Activated CD4-positive, alpha-beta T cell treated with anti-CD3 and anti-CD28 coated beads, Interleukin-2, amount 50 U/mL, for 16 hours (primary cell): ENCODE measurements at places on chromosomes 12 and 14.

- DNase-seq: peak; percentile 80
These were observed 14.0 kb downstream of the ABCB9 start for GRCh38 chr12:122951979-122952892.

GRCh38 chr12:49456131-49456679, 82.6 kb upstream of the KCNH3 start:
- no peak for DNase-seq

DNA sequence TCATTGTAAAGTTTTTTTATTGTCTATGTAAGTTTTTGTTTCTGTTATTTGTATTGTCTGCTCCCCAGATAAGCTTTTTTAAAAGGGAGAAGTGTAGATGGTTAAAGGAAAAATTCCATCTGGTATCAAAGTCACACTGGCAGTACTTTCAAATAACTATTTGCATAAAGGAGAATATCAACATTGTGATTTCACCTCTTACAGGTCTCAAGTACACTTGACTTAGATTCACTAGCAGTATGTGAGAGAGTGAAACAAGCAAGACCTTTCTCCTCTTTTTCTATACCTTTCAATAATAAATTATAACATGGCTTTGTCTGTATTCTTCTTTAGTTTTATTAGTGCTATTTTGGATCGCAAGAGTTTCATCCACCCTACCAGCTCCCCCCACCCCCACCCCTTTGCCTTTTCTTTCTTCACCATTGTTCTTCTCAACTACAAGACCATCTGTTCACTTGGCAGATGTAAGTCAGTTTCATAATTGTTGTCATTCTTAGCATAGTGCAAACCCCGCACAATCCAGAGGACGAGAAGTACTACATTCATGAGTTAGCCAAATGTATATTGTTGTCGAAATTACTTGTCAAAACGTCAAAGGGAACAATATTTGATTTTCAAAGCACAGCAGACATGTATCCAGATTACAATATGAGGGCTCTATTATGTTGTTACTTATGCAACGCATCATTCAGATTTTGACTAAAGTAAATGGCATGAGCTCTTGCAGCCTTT, 602.7 kb upstream of the FLRT2 start:
- no peak for DNase-seq

- DNase-seq: no peak
These were observed 324 bp downstream of the POLE start for GRCh38 chr12:132686825-132687210.

- no peak for DNase-seq
These were observed 117.2 kb upstream of the DNM1L start for GRCh38 chr12:32561931-32562341.

- peak; percentile 55 for DNase-seq
These were observed 506 bp downstream of the CRY1 start for GRCh38 chr12:107092669-107093416.

DNA sequence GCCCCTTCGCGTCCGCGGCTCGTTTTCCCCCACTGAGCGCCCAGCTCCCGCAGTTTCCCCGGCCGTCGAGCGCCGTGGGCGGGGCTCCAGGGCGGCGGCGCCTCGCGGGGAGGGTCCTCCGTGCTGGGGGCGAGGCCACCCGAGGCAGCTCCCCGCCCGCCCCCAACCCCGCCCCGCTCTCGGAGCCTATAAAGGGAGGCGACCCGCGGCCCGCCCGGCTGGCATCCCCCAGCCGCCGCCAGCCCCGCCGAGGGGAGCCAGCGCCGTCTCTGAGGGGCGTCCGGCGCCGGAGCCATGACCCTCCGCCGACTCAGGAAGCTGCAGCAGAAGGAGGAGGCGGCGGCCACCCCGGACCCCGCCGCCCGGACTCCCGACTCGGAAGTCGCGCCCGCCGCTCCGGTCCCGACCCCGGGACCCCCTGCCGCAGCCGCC, at the start of gene TAMALIN:
TAMALIN (plus strand) TSS at position 221 of the 432 bp plus-strand sequence; CDS start at position 295, 74 bp downstream.
- no peak for DNase-seq

GRCh38 chr14:99735189-99736135, 51.4 kb downstream of the CYP46A1 start:
- DNase-seq: no peak

- no peak for DNase-seq
These were observed 39.4 kb downstream of the SLC6A12 start for GRCh38 chr12:174596-174995.

DNA sequence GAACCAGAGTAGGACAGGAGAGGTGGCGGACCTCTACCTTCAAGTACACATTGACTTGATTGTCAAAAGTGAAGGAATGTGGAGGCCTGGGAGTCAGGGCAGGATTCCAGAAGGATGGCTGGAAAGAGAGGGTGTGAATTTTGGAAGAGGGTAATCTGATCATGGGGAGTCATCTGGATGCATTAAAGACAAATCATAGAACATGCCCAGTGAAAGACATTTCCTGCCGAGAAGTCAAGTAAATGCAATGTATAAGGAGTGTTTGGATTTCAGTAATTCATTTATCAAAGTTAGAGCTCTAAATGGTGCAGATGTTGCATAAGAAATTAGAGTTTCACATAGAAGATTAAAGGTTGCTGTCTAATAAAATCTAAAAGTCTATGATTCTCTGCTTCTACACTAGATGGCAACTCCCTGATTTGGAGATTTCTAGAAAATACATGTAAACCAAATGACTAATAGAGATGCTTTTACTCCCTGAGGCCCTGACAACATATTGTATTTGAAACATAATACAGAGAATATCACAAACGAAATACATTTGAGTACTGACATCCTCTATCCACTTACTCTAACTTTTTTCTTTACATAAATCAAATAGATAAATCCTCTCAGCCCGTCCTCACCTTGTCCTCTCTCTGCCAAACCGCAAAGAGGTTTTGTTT, 91.3 kb downstream of the KCNA5 start:
- DNase-seq: no peak

- DNase-seq: peak; percentile 79
These were observed 78.7 kb downstream of the LRRC74A start for GRCh38 chr14:76904740-76905569.

- peak; percentile 72 for DNase-seq
These were observed 10.0 kb downstream of the WNT1 start for GRCh38 chr12:48988030-48988649.

GRCh38 chr14:32312010-32312331, 17.1 kb upstream of the AKAP6 start:
- no peak for DNase-seq

- no peak for DNase-seq
These were observed 21.8 kb downstream of the CCNK start for GRCh38 chr14:99502989-99503421.

DNA sequence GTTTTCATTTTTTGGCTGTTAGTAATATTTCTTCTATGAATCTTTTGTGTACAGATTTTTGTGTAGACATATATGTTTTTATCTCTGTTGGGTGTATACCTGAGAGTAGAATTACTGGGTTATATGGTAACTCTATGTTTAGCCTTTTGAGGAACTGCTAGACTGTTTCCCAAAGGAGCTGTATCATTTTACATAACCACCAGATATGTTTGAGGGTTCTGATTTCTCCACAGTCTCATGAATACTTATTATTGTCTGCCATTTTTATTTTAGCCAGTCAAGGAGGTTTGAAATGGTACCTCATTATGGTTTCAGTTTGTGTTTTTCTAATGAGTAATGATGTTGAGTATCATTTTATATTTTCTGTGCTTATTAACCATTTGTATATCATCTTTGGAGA, 1.9 kb downstream of the PCNX4 start:
- no peak for DNase-seq

DNA sequence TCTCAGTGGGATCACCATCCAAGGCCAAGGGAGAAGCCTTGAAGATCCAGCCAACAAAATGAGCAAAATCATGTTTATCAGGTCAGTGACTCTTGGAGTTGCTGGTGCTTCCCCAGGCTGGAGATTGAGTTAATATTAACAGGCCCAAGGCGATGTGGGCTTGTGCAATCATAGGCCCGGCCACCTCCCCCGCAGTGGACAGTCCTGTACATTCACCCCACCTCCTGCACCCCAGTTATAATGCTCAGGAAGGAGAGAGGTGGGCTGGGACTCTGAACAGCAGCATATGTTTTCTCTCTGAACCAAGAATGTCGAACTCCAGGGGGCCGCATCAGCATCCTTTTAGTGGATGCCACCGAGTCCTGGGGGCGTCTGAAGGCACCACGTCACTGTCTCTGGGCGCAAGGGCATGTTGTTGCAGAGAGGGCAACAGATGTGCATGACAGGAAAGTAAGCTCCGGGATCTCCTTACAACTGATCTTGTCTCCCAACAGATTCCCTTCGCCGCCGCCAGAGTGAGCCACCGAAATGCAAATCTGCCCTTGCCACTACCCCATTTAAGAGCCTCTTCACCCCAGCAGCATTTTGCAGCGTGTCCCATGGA, 32.2 kb upstream of the SERPINA6 start:
- DNase-seq: no peak

- no peak for DNase-seq
These were observed 127.6 kb upstream of the NCOR2 start for GRCh38 chr12:124694846-124695497.

DNA sequence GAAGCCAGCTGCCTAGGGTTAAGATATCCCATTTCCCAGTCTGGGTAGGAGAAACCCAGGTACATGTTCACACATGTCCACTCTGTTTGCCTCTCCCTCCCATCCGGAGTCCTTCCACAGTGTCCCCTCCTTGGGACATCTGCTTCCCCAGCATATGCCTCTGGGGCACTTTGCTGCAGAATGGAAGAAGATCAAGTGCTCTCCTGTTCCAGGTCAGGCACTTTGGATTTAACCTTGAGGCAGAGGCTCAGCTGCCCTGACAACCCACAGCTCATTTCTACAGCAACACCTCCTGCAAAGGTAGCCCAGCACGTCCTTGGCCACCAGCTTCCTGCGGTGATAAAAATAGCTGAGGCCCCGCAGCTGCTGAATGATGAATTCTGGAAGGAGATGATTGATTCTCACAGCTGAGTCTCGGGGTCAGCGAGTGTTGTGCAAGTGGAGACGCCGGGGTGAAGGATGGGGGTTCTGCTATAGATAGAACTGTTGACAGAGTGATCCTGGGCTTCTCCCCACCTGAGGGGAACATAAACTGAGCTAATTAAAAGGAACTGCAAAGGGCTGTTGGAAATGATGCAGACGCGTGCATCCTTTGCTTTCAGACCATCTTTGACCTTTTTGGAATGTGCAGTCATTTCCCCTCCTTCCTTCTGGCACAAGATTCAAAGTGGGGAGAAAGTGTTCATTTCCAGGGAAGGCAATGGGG, 145.0 kb downstream of the SLC38A6 start:
- no peak for DNase-seq

- no peak for DNase-seq
These were observed 10.8 kb upstream of the ISM2 start for GRCh38 chr14:77509366-77509765.

DNA sequence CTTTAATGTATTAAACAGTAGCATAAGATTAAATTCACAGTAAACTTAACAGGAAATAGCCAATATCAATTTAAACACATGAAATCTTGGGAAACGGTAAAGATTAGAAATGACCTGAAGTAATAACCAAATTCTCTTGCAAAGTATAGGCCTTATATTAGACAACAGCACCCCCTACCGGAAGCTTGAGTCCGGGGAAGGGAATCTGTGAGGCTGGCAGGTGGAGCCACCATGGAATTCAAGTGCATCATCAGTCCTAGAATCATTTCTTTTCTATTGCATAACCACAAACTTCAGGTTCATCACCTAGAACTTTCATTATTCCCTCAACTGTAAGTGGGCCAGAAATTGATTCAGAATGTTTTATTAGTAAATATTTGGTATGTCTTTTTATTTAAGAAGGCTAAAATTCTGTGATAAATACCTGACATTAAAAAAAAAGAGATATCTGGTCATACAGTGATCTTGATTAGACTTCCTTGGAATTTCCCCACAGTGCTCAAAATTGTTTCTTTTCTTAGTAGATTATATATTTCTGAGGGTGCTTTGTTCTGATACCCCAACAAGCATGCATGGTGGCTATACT, 48.6 kb downstream of the AP5M1 start:
- DNase-seq: peak; percentile 75

GRCh38 chr14:92625213-92625612, 111.6 kb downstream of the RIN3 start:
- DNase-seq: no peak

- DNase-seq: no peak
These were observed 20.6 kb downstream of the ST8SIA1 start for GRCh38 chr12:22313963-22314330.

DNA sequence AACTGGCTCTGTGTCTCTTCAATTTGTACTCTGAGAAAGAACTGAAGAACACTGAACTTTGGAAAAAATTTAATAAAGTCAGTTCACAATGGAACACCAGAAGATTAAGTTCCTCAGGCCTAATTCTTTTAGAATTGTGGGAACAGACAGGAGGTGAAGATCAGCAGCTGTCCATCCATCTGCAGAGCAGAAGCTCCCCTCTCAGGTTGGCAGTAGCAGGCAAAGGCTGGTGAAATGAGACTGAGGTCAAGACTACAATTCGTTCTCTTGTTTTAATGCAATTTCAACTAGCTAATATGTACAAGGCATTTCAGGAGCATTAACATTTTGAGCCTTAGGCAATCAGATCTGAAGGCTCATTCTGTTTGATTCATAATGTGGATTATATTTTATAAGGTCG, 10.3 kb upstream of the TRHDE start:
- no peak for DNase-seq

DNA sequence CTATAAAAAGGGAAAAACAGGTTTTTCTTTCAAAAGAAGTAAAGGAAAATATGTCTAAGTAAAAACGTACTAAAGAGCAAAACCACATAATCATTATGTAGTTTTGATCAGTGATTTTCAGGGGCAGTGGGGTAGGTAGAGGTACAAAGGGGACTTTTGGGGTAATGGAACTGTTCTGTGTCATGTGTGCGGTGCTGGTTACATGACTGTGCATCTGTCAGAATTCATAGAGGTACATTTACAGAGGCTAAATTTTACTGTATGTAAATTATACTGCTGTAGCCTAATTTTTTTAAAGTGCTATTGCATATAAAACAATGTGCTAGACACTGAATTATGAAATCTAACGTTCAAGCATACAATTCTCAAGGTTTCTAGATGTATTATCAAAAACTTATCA, 2.0 kb downstream of the ESR2 start:
- no peak for DNase-seq

DNA sequence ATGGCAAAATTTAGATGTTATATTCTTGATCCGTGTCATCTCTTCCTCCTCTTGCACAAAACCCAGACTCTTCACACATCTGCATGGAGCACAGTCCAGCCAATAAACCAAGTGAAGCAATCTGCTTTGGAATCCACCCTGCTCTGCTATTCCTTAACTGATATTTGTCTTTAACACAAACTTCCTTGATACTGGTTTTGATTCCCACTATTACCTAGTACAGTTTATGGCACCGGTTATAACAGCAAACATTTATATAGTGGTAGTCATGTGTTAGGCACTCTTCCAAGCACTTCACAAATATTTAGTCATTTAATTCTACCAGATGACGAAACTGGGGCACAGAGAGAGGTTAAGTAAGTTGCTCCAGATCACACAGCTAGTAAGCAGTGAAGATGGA, 12.5 kb downstream of the STYK1 start:
- no peak for DNase-seq

- DNase-seq: no peak
These were observed 111.0 kb downstream of the BBS10 start for GRCh38 chr12:76237086-76237701.
